CD4-positive, CD25-positive, alpha-beta regulatory T cell (primary cell): ENCODE measurements at places on chromosomes 12 and 14. TPM values are rescaled to one million over a fixed set of nuclear protein-coding genes. Genes with fewer than 3 reads are reported as not detected.
A peak's percentile ranks its signal among the peaks of the same experiment; 100 is the strongest.

DNA sequence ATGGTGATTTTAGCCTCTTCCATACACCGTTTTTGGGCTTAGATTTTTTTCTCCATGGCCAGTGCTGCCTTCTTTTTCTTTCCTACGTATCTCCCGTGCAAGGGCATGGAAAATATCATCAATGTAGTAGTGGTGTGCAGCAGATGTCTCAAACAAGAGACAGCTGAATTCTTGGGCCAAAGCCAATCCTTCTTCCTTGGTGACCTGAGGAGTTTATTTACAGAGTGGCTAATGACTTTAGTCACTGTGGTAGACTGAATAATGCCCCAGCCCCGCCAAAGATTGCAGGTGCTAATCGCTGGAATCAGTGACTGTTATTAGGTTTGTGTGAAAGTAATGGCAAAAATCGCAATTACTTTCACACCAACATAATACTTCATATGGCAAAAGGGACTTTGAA is 235.5 kb upstream of the NOS1 start:
- no peak for DNase-seq
- H3K36me3 ChIP-seq = no peaks in the 10 kb centered on the region
- no peaks in the 10 kb centered on the region for H3K4me1 ChIP-seq

DNA sequence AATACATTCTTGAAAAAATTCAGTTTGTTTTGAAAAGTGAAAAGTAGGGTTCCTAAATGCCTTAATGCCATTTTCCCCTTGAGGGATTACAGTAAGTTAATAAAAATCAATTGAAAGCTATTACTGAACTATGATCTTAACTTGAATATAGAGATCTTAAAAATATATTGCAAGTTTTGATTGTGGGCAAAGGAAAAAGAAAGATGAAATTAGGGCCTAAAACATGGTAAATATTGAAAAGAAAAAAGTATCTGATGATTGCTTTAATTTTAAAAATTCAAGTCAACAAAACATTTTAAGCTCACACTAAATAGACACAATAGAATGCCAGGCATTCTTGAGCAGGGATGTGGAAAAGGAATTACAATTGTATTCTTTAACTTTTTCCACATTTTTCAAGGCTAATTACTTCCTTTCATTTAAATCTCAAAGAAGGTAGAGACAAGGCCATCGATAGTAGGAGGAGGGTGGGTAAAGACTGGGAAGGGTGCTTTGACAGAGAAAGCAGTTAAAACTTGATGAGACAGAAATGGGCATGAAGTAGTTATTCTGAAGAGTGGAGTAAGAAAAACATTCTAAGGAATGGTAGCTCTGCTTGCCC is 294.4 kb downstream of the NELL2 start:
- H3K27ac ChIP-seq = no peak overlapping the region
- no peak overlapping the region for H3K4me3 ChIP-seq
- no peak for DNase-seq
- no peaks in the 10 kb centered on the region for H3K27me3 ChIP-seq
- H3K4me1 ChIP-seq = no peaks in the 10 kb centered on the region

Gene GPR84
- not detected for polyA plus RNA-seq

Gene SELPLG
- 844 TPM for polyA plus RNA-seq

DNA sequence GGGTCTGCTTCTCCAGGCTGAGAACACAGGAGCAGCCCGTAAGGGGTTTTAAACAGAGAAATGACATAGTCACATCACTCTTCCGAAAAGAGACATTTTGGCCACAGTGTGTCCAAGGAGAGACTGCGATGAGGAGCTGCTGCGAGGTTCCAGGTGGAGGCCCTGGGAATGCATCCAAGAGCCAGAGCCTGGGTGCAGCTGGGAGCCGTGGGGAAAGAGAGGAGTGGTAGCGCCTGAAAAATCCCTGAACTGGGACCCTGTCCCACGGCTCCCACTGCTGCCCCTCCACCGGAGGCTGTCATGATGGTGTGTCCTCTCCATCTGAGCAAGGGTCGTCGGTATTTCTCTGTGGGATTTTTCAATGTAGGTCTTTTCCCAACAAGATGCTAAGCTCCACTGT is 146.9 kb downstream of the BCL11B start:
- DNase-seq = no peak
- no peaks in the 10 kb centered on the region for H3K36me3 ChIP-seq
- H3K27me3 ChIP-seq = no peaks in the 10 kb centered on the region
- no peak overlapping the region for H3K4me3 ChIP-seq

DNA sequence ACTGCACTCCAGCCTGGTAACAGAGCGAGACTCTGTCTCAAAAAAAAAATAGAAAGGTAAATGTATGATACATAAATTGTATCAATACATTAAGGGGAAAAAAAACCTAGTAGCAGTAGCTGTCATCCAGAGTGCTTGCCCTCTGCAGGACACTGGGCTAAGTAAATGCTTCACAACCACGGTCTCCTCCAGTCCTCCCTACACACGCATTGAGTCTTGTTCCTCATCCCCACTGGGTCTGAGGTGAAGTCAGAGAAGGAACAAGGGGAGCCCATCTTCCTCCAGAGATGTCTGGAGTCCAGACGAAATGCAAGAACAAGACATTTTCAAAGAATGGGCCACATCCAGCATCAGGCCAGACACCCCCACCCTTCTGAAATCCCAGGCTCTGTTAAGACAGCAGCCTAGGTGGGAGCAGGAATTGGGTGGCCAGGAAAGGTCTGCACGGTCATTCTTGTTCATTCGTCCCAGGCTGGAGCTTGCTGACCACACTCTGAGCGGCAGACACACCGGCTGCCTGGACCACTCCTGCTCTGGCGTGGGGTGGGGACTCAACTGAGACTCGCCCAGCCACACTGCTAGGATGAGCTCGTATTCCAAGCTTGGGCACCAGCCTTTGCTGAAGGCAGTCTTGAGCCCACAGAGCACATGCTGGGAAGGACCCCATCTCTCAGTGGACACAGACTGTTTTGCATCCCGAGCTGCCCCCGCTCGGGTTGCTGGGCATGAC is 45.5 kb downstream of the CHGA start:
- H3K27ac ChIP-seq = no peak overlapping the region
- DNase-seq = no peak
- no peak overlapping the region for H3K4me3 ChIP-seq
- no peaks in the 10 kb centered on the region for H3K4me1 ChIP-seq

Gene CAPZA3
- polyA plus RNA-seq = not detected

Gene NANOG
- not detected for polyA plus RNA-seq

- no peak overlapping the region for H3K4me3 ChIP-seq
- no peaks in the 10 kb centered on the region for H3K27me3 ChIP-seq
- no peak overlapping the region for H3K27ac ChIP-seq
- no peaks in the 10 kb centered on the region for H3K4me1 ChIP-seq
These were observed 36.6 kb downstream of the SPATA7 start for GRCh38 chr14:88422047-88422446.

GRCh38 chr12:94033101-94033500 is 115.3 kb upstream of the PLXNC1 start:
- peak overlapping the region; percentile 50 for H3K27ac ChIP-seq
- DNase-seq = peak; percentile 55
- no peaks in the 10 kb centered on the region for H3K27me3 ChIP-seq

Gene KRT6C
- not detected for polyA plus RNA-seq

Gene KMT2D
- polyA plus RNA-seq = 6.3 TPM

DNA sequence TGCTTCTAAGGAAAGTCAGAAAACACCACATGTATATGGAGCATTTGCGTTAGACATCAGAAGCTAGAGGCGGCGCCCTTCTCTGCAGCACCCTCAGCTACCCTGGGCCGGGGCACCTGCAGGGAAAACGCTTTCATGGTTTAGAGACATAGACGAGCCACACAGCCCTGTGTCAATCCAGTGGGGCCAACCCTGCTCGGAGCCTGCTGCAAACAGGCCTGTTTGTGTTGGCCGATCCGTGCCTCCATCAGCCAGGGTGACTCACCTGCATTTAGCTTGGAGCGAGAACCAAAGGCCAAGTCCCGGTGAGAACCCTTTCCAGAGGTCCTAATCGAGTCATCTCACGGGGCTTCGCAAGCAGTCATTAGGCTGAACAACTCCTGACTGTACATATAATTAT is 19.5 kb upstream of the FZD10 start:
- no peaks in the 10 kb centered on the region for H3K36me3 ChIP-seq
- no peaks in the 10 kb centered on the region for H3K4me1 ChIP-seq
- no peak for DNase-seq
- no peak overlapping the region for H3K4me3 ChIP-seq

- no peak for DNase-seq
- H3K27me3 ChIP-seq = peaks cover 15% of the 10 kb centered on the region
- no peak overlapping the region for H3K4me3 ChIP-seq
- no peaks in the 10 kb centered on the region for H3K4me1 ChIP-seq
- no peak overlapping the region for H3K27ac ChIP-seq
- no peaks in the 10 kb centered on the region for H3K36me3 ChIP-seq
These were observed 47.7 kb upstream of the ATP2A2 start for GRCh38 chr12:110233212-110233903.

Gene PCED1B
- polyA plus RNA-seq = 56.7 TPM

- no peaks in the 10 kb centered on the region for H3K36me3 ChIP-seq
- no peaks in the 10 kb centered on the region for H3K27me3 ChIP-seq
- no peak overlapping the region for H3K27ac ChIP-seq
- no peak for DNase-seq
- H3K4me3 ChIP-seq = no peak overlapping the region
These were observed 21.4 kb downstream of the ABCB9 start for GRCh38 chr12:122944605-122945592.

DNA sequence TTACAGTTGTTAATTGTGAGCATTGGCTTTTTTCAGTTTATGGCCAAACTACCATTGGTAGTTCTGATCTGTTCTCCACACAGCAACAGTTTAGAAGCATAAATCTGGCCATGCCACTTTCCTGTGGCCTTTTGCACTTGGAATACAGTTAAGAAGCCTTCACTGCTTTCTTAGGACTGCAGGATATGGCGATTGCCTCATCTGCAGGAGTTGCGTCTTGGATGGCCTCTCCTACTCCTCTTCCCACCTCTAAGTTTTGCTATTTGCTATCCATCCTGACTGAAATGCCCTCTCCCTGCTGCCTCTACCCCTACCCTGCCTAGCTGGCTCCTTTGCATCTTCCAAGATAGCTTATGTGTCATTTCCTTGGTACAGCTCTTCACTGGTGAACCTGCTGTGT is 12.8 kb upstream of the BMAL2 start:
- H3K4me1 ChIP-seq = no peaks in the 10 kb centered on the region
- DNase-seq = no peak
- H3K27me3 ChIP-seq = no peaks in the 10 kb centered on the region

GRCh38 chr14:67357969-67358354 is 1.6 kb downstream of the ATP6V1D start:
- peak overlapping the region; percentile 86 for H3K4me3 ChIP-seq
- peaks cover 3% of the 10 kb centered on the region for H3K36me3 ChIP-seq
- H3K27me3 ChIP-seq = no peaks in the 10 kb centered on the region
- H3K27ac ChIP-seq = no peak overlapping the region

DNA sequence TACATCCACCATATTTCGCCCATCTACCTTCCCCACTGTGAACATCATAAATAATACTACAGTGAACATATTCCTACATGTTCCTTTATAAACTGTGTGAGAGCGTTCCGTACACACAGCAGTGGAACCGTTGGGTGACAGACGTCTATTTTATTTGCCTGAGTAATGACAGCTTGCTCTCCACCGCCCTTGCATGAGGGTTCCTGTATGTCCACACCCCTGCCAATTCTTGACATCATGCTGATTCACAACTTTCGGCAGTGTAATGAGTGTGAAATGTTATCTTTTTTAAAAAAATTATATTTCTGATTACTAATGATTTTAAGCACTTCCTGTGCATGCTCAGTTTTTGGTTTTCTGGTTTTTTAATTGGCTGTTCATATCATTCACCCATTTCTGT is 4.3 kb upstream of the RAD52 start:
- peak; percentile 65 for DNase-seq
- no peaks in the 10 kb centered on the region for H3K36me3 ChIP-seq
- peaks cover 4% of the 10 kb centered on the region for H3K4me1 ChIP-seq
- H3K27ac ChIP-seq = no peak overlapping the region

GRCh38 chr12:6868211-6869048 is 1.1 kb downstream of the TPI1 start:
- DNase-seq = peak; percentile 33
- H3K36me3 ChIP-seq = peaks cover 15% of the 10 kb centered on the region
- H3K27me3 ChIP-seq = no peaks in the 10 kb centered on the region
- H3K4me3 ChIP-seq = peak overlapping the region; percentile 69

DNA sequence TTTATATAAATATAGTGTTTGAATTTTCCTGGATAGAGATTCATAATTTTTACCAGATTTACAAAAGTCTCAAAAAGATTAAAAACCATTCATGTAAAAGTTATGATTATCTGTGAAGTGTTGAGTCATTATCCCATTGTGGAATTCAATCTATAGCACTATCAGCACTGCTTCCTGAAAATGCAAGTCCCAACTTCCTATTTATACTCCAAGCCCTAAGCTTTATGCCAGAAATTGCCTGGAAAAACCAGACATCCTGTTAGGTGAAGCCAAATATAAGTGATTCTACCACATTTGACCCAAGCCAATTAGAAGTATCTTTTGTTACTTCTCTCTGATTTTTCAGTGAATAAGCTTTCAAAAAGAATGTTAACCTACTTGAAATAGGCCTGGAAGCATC is 129.1 kb downstream of the GPR135 start:
- no peak overlapping the region for H3K4me3 ChIP-seq
- no peak for DNase-seq
- H3K36me3 ChIP-seq = peaks cover 25% of the 10 kb centered on the region
- no peaks in the 10 kb centered on the region for H3K4me1 ChIP-seq

DNA sequence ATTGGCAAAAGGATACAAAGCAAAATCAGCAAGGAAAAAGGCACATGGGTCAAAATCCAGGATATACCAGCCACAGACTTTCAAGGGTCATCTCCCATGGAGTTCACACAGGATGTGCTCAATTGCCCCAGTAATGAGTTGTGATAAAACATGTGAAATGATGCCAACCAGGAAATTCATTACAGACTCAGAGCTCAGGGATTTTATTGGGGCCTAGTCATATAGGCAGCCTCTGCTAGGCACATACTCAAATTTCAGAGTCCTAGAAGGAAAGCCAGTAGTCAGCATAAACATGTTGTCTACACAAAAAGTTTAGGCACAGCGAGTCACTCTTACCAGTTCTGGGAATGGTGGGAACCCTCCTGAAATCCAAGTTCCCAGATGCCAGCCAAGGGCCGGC is 64.4 kb upstream of the OSBPL8 start:
- no peak for DNase-seq
- H3K4me1 ChIP-seq = peaks cover 3% of the 10 kb centered on the region
- H3K4me3 ChIP-seq = no peak overlapping the region
- H3K27ac ChIP-seq = no peak overlapping the region
- H3K27me3 ChIP-seq = no peaks in the 10 kb centered on the region
- no peaks in the 10 kb centered on the region for H3K36me3 ChIP-seq

DNA sequence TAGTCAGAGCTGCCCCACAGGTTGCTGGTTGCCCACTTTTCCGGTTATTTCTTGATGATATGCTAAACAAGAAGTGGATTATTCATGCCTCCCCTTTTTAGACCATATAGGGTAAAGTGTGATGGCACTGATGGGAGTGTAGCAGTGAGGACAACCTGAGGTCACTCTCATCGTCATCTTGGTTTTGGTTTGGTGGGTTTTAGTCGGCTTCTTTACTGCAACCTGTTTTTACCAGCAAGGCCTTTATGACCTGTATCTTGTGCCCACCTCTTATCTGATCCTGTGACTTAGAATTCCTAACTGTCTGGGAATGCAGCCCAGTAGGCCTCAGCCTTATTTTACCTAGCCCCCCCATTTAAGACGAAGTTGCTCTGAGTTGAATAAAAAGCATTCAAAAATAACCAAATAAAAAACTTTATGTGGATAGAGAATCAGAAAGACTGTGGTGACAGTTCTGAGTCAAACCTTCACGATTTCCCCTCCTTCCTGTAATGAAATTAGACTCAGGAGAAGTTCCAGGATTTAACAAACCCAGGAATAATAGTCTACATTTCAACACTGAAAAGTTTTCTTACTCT is 144.2 kb downstream of the PAWR start:
- no peak overlapping the region for H3K27ac ChIP-seq
- no peaks in the 10 kb centered on the region for H3K36me3 ChIP-seq
- no peaks in the 10 kb centered on the region for H3K4me1 ChIP-seq
- no peak overlapping the region for H3K4me3 ChIP-seq
- no peaks in the 10 kb centered on the region for H3K27me3 ChIP-seq
